Mesenteric fat pad (tissue), 1 donor: ENCODE measurements at places on chromosomes 7 and 10. TPM values are rescaled to one million over a fixed set of nuclear protein-coding genes. Genes with fewer than 3 reads are reported as not detected.

Gene NKX2-3
- 2.8 TPM for total RNA-seq

Gene PLAU
- 64.7 TPM for total RNA-seq

Gene PRSS2
- total RNA-seq: 9.3 TPM

Gene LRRD1
- not detected for total RNA-seq

Gene NRG3
- 0.19 TPM for total RNA-seq

Gene VGF
- 0.22 TPM for total RNA-seq

Gene BLNK
- total RNA-seq: 4.7 TPM

Gene SP4
- 3.1 TPM for total RNA-seq

Gene VKORC1L1
- 147 TPM for total RNA-seq

Gene GJD4
- total RNA-seq: not detected

Gene LRRC61
- total RNA-seq: 3.9 TPM

Gene IFIT1
- total RNA-seq: 14.5 TPM

Gene UTF1
- not detected for total RNA-seq
